ENCODE measurements at places on chromosomes 12 and 14.

- DNase-seq = no peak
These were observed 3.0 kb downstream of the HOXC9 start for GRCh38 chr12:54002915-54003389.

GRCh38 chr14:68666236-68666635 is 126.6 kb downstream of the ZFP36L1 start:
- no peak for DNase-seq

- no peak for DNase-seq
These were observed 216.7 kb upstream of the TMTC1 start for GRCh38 chr12:30000401-30000800.

GRCh38 chr14:103401223-103402214 is 16.3 kb downstream of the MARK3 start:
- DNase-seq = peak; percentile 79

- DNase-seq = no peak
These were observed 267.3 kb upstream of the PDE3A start for GRCh38 chr12:20101046-20101445.

DNA sequence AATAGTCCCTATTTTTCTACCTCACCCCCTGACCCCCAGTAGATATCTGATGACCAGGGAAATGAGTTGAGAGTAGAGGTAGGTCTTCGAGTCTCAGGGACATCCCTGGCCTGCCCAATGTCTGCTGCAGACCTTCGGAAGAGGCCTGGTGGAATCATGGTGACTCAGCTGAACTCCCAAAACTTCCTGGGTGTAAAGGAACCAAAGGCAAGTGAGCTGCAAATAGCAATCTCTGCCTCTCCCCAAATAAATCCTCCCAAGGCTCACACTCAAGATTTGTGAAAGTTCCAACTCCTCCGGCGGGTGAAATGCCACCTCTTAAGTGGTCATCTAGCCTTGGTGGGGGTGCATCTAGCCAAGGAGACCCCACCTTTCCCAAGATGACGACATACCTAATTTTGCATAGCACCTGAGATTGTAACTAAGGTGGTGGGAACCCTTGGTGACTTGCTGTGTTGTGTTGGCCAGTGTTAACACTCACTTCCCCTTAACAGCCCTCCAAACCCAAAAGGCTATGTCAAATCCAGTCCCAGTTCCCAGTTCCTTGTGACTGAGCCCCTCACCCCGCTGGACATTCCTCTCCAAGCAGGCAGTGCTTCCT is 6.3 kb downstream of the ZFP36L1 start:
- peak; percentile 88 for DNase-seq

DNA sequence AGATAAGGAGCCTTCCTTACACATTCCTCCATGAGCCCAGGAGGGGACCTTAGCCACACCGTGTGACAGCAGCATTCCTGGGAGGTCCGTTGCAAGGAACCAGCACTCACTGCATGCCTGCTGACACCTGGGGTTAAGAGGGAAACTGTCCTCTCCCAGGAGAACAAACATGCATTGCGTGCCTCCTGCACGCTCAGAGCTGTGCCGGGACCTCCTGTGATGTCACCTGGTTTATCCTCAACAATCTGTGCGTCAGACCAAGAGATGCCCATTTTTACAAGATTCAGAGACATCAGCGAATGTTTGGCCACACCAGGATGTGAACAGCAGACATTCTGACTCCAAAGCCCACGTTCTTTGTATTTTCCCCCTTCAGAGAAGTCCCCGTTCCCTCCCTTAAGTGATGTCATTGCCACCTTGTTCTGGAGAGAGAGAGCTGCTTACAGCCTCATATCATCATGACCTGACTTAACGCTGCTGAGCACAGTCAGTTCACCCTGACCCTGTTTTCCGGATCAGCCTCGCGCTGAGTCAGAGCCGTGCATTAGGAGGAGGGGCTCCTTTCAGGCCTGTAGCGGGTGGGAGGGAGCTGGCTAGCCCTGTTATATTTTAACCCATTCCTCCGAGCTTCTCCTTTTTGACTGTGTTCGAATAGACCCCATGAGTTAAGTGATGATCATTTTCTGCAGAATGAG is 36.2 kb downstream of the TMEM120B start:
- peak; percentile 33 for DNase-seq

GRCh38 chr12:52448228-52448627 is 3.7 kb downstream of the KRT6B start:
- DNase-seq = peak; percentile 32

- DNase-seq = peak; percentile 86
These were observed 14.6 kb upstream of the EIF2B2 start for GRCh38 chr14:74988131-74988530.

- DNase-seq = peak; percentile 95
These were observed 13.0 kb upstream of the RIOX1 start for GRCh38 chr14:73477618-73478266.

GRCh38 chr14:52619687-52620086 is 67.1 kb downstream of the GPR137C start:
- DNase-seq = no peak

GRCh38 chr12:9805883-9806282 is 21.4 kb upstream of the KLRF1 start:
- DNase-seq = no peak

GRCh38 chr14:100772607-100773165 is 46.0 kb downstream of the DLK1 start:
- DNase-seq = no peak

Data from epithelial cell of esophagus (primary cell).